ENCODE measurements at places on chromosomes 6 and 20.

GRCh38 chr6:143950875-143951274 lies 57.2 kb downstream of the PLAGL1 start:
- DNase-seq = no peak

- no peak for DNase-seq
Observed at GRCh38 chr6:139152892-139153271, 18.0 kb downstream of the HECA start.

DNA sequence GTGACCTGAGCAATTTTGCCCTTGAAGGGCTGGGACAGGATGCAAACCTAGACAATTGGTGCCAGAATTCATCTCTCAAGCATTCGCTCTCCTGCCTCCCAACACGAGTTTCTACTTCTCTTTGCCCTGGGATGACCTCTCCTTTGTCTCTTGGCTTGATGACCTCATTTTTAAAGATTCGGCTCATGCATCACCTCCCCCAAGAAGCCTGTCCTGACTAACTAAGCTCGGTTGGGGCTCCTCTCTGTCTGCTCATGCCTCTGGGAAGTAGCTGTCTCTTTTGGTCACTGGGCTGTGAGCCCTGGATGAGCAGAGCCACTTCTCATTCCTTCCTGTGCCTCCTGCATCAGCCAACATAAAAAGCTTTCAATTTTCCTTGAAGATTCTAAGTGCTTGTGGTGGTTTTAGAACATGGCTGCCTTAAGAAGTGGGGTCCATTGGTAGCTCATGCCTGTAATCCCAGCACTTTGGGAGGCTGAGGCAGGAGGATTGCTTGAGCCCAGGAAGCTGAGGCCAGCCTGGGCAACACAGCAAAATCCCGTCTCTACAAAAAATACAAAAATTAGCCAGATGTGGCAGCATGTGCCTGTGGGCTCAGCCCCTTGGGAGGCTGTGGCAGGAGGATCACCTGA lies 11.1 kb upstream of the TCF15 start:
- peak; percentile 80 for DNase-seq

GRCh38 chr20:11776687-11777086 lies 141.0 kb upstream of the BTBD3 start:
- no peak for DNase-seq

GRCh38 chr20:1301031-1301529 lies 27.9 kb downstream of the SDCBP2 start:
- peak; percentile 83 for DNase-seq

DNA sequence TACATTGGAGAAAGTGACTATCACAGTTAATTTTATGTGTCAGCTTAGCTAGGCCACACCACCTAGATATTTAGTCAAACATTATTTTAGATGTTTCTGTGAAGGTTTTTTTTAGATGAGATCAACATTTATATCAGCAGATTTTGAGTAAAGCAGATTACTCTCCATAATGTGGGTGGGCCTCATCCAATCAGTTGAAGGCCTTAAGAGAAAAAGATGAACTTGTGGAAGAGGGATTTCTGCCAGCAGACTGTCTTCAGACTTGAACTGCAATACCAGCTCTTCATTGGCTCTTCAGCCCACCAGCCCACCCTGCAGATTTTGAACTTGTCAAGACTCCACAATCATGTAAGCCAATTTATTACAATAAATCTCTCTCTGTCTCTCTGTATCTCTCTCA lies 25.1 kb upstream of the FBXO30 start:
- no peak for DNase-seq

DNA sequence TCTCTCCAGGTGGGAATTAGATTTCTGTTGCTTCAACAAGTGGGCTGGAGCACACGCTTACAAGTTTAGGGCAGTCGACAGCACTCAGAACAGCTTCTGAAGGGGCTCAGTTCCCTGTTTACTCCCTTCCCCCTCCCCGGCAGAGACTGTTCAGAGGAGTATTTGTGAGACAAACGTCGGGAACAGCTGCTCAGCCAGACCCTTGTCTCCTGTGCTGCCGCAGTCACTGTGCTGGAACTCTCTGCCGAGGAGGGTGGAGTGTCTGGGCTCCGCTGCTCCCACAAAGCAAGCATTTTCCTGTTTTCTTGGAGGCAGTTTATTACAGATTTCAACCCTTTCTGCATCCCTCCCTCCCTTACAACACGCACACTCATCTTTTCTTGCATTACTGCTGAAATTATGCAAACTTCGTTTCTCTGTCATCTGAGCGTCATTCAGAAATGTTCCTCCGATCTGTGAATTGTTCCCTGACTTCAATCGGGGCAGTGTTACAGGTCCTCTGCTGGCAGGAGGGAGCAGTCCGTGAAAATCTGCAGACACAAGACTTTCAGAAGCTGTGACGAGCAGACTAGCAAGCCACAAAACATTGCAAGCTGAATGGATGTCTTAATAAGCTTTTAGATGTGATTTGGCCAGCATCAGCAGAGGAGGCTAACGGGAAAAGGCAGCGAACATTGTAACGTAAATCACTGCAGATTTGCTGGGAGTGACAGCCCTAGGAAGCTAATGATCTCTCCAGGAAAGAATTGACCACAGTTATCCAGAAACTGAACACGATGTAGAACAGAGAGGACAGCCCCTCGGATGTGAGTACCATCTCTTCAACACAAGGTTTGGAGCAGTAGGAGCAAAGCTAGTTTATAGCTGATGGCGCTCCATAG lies 76.2 kb downstream of the LYRM2 start:
- no peak for DNase-seq

- DNase-seq = no peak
Observed at GRCh38 chr6:102717737-102718456, 1324.4 kb downstream of the GRIK2 start.

GRCh38 chr6:111757342-111757741 lies 115.9 kb downstream of the FYN start:
- DNase-seq = no peak

GRCh38 chr6:3442431-3443220 lies 14.2 kb downstream of the SLC22A23 start:
- DNase-seq = no peak

GRCh38 chr6:164085091-164086075 lies 670.9 kb downstream of the QKI start:
- DNase-seq = no peak

DNA sequence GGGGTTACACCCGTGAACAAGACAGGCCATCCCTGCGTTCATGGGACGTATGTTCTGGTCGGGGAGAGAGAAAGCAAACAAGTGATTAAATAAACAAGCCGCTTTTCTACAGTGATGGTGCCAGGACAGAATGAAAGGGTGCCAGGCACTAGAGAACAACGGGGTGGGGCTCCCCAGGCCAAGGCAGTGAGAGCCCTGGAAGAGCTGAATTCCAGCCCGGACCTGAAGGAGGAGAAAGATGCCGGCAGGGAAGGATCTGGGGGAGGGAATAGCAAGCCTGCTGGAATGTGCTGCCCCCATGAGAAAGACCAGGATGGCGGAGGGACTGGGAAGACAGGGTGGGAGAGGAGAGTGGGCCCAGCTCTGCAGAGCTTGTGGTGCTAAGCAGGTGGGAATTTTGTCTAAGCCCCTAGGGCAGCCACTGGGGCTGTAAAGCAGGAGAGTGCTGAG lies 7.5 kb downstream of the SNAI1 start:
- DNase-seq = no peak

DNA sequence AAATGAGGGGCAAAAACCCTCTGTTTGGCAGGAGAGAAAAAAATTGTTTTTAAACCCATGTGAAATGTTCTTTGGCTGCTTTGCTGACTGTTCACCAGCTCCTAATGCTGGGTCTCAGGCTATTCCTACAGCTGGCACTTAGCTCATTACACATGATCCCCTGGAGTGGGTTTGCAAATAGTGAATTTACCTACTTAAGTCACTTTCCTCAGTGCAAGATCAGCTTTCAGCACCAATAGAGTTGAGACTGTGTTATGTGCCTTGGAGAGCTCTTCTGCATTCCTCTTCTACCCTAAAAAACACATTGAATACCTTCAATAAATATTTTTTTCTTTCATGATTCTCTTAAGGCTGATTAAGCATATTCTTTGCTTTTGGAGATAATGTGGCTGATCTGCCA lies 58.4 kb upstream of the PRDM1 start:
- DNase-seq = no peak

GRCh38 chr6:154950979-154951344 lies 44.2 kb upstream of the TIAM2 start:
- DNase-seq = no peak

- DNase-seq = no peak
Observed at GRCh38 chr6:159594106-159594749, 98.8 kb downstream of the SOD2 start.

DNA sequence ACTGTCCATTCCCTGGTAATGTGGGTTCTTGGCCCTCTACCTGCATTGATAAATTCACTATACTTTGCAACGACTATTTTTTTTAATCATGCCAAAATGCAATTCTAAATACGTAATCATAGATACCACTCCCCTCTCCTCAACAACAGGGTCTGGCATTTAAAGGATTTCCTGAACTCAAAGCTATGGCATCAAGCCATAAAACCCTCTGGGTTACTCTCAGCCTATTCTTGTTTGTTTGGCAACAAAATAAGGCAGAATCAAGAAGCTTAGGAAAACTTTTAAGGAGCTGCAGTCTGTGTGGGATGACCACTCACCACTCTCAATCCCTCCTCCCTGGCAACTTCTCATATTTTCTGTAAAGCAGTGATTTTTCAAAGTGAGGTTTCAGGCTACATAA lies 669.9 kb upstream of the ID4 start:
- no peak for DNase-seq

GRCh38 chr20:48422242-48422960 lies 405.4 kb downstream of the PREX1 start:
- DNase-seq = no peak

GRCh38 chr6:144347448-144347759 lies 62.3 kb downstream of the UTRN start:
- no peak for DNase-seq

DNA sequence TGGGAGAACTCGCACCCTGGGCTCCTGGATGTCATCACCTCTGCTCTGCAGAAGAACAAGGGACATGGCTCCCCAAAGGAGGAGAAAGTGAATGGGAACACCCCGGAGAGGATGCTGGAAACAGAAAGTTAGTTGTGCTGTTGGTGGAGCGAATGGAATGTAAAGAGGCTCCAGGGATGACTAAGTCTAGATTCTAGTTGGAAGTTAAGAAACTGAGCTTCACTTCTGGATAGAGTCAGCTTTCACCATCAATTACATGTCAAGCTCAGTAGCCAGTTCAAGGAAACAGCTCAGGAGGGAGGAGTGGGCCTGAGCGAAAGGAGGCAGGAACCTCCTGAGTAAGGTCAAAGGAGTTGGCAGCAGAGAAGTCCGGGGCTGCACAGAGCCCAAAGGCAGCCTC lies 132.1 kb upstream of the ARID1B start:
- DNase-seq = no peak

DNA sequence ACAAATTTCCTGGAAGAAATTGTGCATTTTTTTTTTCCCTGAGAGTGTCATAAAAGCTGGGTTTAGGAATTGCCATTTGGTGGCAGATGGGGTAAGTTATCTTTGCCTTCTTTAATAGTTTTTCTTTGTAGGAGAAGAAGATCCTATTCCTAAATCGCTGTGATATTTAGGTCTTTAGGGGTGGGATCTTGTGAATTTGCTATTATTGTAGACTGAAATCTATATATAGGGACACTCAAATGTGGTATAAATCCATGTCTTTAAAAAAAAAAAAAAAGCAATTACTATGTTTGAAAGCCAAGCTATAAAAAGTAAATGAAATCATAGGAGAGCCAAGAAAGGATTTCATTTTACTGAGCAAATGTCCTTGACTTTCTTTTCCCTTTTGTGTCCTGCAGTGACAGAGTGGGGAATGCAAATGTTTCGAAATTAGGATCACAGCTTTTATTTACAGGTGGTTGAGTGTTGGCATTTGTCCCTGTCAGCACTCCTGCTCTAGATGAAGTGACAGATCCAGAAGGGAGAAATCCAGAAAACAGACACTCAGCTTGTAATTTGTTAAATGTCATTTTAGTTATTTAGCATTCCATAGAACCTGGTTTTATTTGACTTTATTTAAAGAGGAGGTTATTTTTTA lies 29.4 kb downstream of the TIAM2 start:
- DNase-seq = no peak

DNA sequence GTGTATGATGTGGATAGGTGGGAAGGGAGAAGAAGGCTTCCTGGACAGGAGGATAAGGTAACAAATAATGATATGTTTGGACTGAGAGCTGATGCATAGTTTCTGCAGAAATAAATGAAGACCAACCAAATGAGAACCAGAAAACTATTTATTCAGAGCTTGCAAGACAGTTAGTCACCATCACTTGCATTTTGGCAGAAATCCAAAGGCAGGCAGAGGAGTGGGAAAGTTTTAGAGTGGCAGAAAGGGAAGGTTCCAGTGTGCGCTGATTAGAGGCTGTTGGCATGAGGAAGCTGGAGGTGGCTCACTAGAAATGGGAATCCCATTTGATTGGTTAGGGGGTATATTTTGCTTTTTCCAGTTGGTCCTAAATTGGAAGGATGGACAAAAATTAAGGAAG lies 13.0 kb upstream of the F13A1 start:
- peak; percentile 7 for DNase-seq

DNA sequence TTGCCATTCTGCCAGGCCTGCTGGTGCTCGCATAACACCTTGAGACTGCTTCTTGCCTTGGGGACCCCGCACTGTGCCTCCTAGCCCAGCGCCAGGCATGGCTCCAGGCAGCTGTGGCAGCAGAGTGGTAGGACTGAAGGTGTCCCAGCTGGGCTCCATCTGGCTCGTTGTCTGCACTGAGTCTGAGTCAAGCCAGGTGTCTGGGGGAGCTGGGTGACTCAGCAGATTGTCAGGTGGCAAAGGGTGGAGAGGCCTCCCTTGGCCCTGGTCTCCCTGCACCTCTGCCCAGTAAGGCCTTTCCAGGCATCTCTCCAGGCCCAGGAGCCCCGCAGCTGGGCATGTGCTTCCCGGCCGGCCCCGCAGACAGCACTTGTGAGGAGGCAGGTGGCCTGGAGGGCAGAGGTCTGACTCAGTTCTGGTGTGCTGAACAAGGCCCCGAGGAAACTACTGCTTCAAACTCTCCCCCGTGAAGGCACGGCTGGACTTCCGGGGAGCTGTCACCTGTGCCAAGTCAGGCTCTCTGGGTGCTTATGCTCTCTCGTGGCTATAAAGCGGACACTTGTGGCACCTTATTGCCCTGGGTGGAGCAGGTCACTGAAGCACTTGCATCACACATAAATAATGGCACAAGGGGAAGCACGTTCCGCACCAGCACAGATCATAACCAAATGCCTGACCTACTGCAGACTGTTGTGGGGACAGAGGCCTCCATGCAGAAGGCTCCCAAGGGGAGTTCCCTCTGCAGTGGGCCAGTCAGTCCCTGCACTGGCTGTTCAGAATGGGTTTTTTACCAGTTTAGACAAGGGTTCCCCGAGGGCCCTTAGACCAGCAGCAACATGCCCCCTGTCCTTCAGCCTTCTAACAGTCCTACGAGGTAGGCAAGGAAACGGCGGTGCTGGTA lies 27.5 kb downstream of the FOXC1 start:
- no peak for DNase-seq

- no peak for DNase-seq
Observed at GRCh38 chr20:52268184-52268749, 76.7 kb upstream of the ZFP64 start.

GRCh38 chr20:1376007-1376406 lies 16.8 kb downstream of the FKBP1A start:
- DNase-seq = peak; percentile 67

- DNase-seq = peak; percentile 64
Observed at GRCh38 chr6:31087494-31088089, 24.8 kb downstream of the C6orf15 start.

GRCh38 chr6:137282254-137282653 lies 63.1 kb upstream of the IFNGR1 start:
- DNase-seq = peak; percentile 88

GRCh38 chr6:66396549-66396948 lies 689.5 kb upstream of the EYS start:
- DNase-seq = no peak

GRCh38 chr6:10409233-10409721 lies 5.6 kb downstream of the TFAP2A start:
- no peak for DNase-seq

GRCh38 chr20:61292821-61293612 lies 41.0 kb downstream of the CDH4 start:
- DNase-seq = no peak
